ENCODE measurements at places on chromosomes 4 and X.

- no peak for DNase-seq
Measured at GRCh38 chr4:97027728-97028410, 1115.4 kb downstream of the STPG2 start.

- no peak for DNase-seq
Measured at GRCh38 chr4:114192854-114193253, 213.4 kb upstream of the ARSJ start.

DNA sequence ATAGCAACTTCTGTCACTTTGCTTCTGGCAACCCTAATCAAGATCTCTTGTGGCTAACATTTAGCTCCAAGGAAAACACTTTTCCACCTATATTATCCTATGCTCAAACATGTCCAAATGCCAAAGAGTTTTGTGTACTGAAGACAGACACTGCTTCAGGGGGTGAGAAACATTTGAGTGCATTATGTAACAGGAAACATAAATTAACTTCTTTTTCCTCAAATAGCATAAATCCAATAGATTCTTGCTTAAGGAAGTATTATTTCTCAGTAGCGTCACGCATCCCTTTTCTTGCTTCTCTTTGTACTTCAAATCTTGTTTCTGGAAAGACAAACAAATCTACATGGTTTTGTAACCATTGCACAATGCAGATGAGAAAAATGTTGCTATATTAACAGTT is 839.1 kb downstream of the GLUD2 start:
- DNase-seq, result no peak

DNA sequence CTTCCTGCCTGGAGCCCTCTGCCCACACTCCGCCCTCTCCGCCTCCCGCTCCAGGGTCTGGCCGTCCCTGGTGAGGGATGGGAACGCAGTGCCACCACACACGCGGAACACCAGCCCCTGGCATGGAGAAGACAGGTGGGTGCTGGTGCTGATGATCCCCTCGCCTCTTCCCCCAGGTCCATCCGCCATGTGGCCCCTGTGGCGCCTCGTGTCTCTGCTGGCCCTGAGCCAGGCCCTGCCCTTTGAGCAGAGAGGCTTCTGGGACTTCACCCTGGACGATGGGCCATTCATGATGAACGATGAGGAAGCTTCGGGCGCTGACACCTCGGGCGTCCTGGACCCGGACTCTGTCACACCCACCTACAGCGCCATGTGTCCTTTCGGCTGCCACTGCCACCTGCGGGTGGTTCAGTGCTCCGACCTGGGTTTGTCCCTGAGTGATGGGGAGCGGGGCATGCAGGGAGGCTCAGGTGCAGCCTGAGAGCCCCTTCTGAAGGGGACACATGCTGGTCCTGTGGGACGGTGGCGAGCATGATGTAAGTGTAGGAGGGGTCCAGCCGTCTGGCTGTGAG is 9.8 kb downstream of the BGN start:
- DNase-seq, result no peak

DNA sequence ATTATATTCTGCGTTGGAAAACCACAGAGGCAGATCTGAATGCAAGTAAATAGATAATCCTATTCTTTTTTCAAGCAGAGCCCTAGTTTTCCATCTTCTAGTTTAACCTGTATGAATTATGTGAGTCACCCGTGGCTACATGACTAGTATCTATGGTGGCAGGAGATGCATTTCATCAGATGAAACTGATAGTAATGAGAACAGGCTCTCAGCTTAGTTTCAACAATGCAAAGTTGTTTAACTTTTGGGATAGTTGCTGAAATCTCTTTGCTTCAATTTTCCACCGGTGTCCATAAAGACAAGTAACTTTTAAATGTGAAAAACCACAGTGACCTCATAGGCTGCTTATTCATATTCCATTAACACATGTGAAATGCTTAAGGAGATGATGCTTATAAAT is 1317.4 kb upstream of the TENM3 start:
- no peak for DNase-seq

GRCh38 chrX:13266641-13267345 is 53.1 kb downstream of the ATXN3L start:
- no peak for DNase-seq

- no peak for DNase-seq
Measured at GRCh38 chr4:132540797-132541196, 608.3 kb upstream of the PCDH10 start.

- no peak for DNase-seq
Measured at GRCh38 chrX:31704938-31705337, 633.1 kb upstream of the FTHL17 start.

GRCh38 chr4:179530958-179531357 is 2088.7 kb upstream of the AGA start:
- no peak for DNase-seq

GRCh38 chr4:74449571-74450297 is 4.8 kb downstream of the AREG start:
- no peak for DNase-seq

GRCh38 chrX:25012793-25013631 is 2.8 kb downstream of the ARX start:
- no peak for DNase-seq

DNA sequence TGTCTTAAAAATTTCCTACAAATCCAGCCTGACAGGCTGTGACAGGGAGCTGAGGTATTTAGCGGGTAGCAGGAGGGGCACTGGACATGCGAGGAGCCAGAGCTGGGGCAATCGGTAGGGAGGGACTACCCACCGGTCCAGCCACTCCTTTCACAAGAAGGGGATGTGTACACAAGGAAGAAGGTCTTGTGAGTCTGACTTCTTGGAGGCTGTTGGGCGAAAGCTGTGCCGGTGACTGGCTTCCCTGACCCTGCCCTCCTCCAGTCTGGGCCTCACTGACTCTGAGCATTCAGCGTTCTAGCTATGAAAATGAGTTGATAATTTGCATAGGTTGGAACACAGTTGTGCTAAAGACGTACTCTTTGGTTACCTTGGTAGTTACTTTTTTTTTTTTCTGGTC is 12.7 kb upstream of the CXCL8 start:
- no peak for DNase-seq

DNA sequence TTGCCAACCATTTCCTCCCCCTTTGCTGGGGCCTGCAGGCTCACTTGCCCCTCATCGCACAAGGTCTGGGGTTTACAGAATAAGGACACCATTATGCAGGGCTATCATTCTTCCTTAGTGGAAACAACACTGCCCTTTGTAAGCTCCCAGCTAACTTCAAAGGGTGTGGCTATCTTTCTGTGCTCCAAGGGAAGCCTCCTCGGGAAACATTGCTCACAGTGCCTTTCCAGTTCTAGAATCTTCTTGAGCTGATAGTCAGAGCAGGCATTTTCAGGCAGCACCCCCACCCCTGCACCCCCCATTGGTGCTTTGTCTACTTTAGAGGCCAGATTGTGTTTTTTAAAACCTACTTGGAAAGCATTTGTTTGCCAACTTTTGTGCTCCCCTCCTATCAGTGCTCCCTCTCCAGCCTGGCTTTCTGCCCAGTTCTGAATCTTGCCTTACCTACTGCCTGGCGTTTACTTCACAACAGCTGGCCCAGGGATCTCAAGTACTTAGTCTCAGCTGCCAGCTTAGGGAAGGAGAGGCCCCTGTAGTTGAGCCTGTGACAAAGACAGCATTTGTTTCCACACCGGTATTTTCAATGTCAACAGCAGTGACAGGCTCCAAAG is 53.5 kb downstream of the PLAC1 start:
- DNase-seq, result no peak

- DNase-seq, result no peak
Measured at GRCh38 chr4:125008676-125009075, 296.1 kb upstream of the ANKRD50 start.

GRCh38 chr4:8325291-8325973 is 55.9 kb downstream of the HTRA3 start:
- DNase-seq, result no peak

Measured in activated gamma-delta T cell (primary cell).